Skeletal muscle tissue (tissue), 5 donors: ENCODE measurements at places on chromosomes 1 and 21. TPM values are rescaled to one million over a fixed set of nuclear protein-coding genes. Genes with fewer than 3 reads are reported as not detected.

Gene ELAVL4
- total RNA-seq, result under 0.01 TPM

Gene CFAP126
- not detected for total RNA-seq

Gene ARHGAP29
- 39.1 TPM for total RNA-seq

Gene FMO4
- total RNA-seq, result 2.6 TPM

Gene EXTL1
- 0.52 TPM for total RNA-seq

Gene RAP1GAP
- 1.0 TPM for total RNA-seq
